ENCODE measurements at places on chromosomes 13 and 19.
A peak's percentile ranks its signal among the peaks of the same experiment; 100 is the strongest.

DNA sequence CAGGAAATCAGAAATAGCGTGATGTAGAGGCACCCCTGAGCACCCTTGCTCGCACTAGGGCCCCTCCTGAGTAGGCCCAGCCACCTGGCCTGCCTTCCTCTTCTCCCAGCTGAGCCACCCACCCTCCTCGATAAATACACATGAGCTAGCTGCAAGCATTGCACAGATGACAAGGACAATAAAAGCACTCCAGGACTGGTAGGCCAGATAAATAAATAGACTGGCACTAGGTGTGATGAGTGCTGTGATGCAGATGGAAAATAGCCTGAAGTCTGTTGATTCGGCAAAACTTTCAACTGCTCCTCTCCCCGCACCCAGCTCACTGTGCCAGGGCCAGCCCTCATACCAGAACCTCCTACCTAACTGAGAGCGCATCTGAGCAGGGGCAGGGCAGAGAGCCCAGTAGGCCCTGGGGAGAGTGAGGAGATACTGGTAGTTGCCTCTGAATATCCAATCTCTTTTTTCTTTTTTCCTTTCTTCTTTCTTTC, 54.5 kb upstream of the GPI start:
- DNase-seq: no peak

- DNase-seq: no peak
Measured at GRCh38 chr19:35316560-35316959, 12.4 kb upstream of the CD22 start.

DNA sequence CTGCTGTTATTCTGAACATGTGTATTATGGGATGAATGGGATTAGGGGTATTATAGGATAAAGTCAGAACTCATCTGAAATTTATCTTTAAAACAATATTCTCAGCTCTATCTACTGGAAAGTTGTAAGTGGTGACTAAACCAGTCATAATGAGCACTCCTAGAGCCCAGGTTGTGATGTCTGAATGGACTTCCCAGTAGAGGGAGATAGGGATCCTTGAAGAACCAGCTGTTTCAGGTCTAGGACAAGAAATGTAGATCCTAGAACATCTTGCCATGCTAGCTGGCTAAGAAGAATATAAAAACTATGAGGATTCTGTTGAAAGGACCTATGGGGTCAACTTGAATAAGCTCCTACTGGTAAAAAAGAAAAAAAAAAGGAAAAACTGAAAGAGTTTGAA, 310.8 kb downstream of the SLC7A1 start:
- no peak for DNase-seq

DNA sequence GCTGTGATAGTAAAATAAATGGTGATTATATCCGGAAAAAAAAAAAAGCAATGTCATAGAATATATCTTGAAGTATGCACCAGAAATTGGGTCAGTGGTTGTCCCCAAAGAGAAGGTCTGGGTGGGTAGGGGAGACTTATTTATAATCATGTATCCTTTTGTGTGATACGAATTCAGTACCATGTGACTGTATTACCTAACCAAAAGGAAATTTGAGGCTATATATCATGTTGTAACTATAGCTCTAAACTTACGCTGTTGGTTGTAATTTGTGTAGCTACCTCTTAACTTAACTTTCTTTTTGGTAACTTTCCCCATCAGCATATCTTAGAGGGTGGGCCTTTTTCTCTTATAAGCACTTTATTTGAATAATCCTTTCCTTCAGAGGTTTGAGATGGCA, 25.2 kb upstream of the KCTD4 start:
- no peak for DNase-seq

GRCh38 chr13:91362908-91363307, 15.4 kb downstream of the MIR17HG start:
- no peak for DNase-seq

DNA sequence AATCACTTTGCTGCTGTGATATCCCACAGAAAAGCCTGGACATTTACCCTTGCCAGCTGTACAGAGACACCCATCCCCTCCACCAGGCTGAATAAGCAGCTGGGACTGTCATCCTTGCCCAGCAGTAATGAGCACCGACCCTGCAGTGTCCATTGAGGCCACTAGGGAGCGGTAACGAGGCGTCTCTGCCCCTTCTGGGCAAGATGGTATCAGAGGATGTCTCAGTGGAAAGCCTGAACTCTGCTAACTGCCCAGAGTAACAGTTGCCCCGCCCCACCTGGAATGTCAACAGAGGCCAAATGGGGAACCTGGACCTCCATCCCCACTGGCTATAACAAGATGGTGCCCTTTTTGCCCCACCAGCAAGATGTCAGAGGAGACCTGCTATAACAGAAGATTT, 22.8 kb upstream of the CEACAM20 start:
- peak; percentile 81 for DNase-seq

GRCh38 chr13:114264886-114265611, 16.4 kb upstream of the UPF3A start:
- no peak for DNase-seq

DNA sequence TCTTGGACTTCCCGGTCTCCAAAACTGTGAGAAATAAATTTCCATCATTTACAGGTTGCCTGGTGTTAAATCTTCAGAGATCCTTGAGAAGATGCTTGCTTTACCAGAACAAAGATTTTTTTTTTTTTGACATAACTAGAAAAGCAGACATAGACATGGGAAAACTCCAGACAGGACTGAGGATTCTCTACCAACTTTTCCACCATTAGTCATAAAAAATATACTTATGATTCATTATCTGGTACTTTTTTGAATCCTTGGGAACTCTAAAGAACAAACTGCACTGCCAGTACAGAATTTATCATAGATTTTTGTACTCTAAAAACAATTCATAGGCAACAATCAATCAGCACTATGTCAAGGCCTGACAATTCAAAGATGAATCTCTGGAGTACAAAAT, 487.6 kb downstream of the EFNB2 start:
- DNase-seq: no peak

- no peak for DNase-seq
Measured at GRCh38 chr19:58520257-58520599, 618 bp upstream of the ZBTB45 start.

- no peak for DNase-seq
Measured at GRCh38 chr13:40316301-40316700, 350.1 kb downstream of the FOXO1 start.

GRCh38 chr19:48490981-48491792, 20.4 kb downstream of the LMTK3 start:
- DNase-seq: peak; percentile 86
